Bronchial smooth muscle cell (primary cell): ENCODE measurements at places on chromosomes 6 and 20. TPM values are rescaled to one million over a fixed set of nuclear protein-coding genes. Genes with fewer than 3 reads are reported as not detected.

The TBXT gene
- total RNA-seq: not detected in 2 replicates

The MLN gene
- not detected in 2 replicates for total RNA-seq

The C20orf204 gene
- 0.47 and 0.60 TPM in 2 replicates for total RNA-seq

The XKR7 gene
- total RNA-seq: not detected in 2 replicates

The TRAPPC3L gene
- total RNA-seq: 0.09 and 0.16 TPM in 2 replicates

The EPPIN gene
- not detected in 2 replicates for total RNA-seq

The GLP1R gene
- total RNA-seq: not detected in 2 replicates

The OTOR gene
- total RNA-seq: not detected in 2 replicates

The CST11 gene
- total RNA-seq: not detected in 2 replicates

The SLC22A1 gene
- 0.60 and 1.1 TPM in 2 replicates for total RNA-seq

The NKAPL gene
- total RNA-seq: 0.26 and 2.0 TPM in 2 replicates

The SRSF6 gene
- total RNA-seq: 31.2 and 53.5 TPM in 2 replicates

The TBC1D32 gene
- total RNA-seq: 10.1 and 12.8 TPM in 2 replicates

The MUC21 gene
- total RNA-seq: not detected in 2 replicates

The SF3B5 gene
- total RNA-seq: 105 and 142 TPM in 2 replicates

The TRIM40 gene
- total RNA-seq: not detected in 2 replicates

The RALGAPB gene
- 20.7 and 21.0 TPM in 2 replicates for total RNA-seq

The CPNE5 gene
- total RNA-seq: 0.47 TPM in 1 of 2 replicates, not detected in the other
